ENCODE measurements at places on chromosomes 2 and 18.

DNA sequence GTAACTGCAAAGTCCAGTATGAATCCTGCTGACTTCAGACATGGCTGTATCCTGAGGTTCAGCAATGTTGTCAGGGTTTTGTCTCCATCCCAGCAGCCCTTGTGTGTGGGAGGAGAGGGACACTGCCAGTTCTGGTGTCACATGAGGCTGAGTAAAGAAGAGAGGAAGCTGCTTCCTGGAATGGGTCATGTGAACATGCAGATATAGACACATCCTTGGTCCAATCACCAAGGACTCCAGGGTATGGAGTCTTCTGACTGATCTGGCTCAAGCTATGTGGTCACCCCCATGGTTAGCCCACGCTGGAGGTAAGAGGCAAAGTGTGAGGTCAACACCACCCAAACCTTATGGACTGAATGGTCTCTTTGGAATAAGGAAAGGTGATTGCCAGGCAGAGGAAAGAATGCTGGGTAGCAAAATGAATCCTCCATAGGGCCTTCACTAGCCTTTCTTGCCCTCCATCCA lies 134.4 kb upstream of the SLC1A4 start:
- DNase-seq, result no peak

- no peak for DNase-seq
These were observed 385.1 kb upstream of the POU3F3 start for GRCh38 chr2:104468846-104469245.

DNA sequence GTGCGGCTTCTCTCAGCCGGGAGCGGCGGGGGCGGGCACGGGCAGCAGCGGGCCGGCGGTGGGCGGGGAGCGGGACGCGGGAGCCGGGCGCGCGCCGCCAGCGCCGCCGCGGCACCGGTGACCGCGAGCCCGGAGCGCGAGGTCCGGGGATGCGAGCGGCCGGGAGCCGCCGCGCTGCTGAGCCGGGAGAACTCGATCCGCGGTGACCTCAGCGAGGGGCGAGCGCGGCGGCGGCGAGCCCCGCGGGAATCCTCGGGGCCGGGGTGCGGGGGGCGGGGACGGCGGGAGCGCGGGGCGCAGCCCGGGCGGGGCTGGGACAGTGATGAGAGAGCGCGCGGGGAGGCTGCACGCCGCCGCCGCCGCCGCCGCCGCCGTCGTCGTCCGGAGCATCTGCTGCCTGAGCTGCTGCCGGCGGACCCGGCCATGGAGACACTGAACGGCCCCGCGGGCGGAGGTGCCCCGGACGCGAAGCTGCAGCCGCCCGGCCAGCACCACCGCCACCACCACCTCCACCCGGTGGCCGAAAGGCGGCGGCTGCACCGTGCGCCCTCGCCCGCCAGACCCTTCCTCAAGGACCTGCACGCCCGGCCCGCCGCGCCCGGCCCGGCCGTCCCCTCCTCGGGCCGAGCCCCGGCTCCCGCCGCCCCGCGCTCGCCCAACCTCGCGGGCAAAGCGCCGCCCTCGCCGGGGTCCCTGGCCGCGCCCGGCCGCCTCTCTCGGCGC lies at the start of gene MTCL1:
MTCL1 (plus strand) TSS at position 319 of the 723 bp plus-strand sequence; CDS start at position 424, 105 bp downstream.
- DNase-seq, result no peak

GRCh38 chr2:100248971-100249370 lies 73.3 kb downstream of the LONRF2 start:
- DNase-seq, result no peak

DNA sequence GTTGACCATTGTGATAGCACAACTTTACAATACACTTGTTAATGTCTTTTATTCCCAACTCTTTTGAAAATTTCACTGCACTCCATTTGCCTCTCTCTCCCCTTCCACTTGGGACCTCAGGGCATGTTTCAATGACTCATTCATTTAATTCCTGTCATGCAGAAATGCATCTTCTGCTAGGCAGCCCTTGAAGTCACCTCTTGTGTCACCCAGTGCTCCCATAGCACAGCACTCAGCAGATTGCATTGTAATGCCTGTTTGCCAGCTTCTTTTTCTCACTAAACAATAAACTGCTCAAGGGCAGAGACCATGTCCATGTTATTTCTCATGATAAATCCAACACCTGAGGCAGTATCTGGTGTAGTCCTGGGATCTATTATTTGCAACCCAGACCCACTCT lies 85.9 kb upstream of the ACSL3 start:
- DNase-seq, result no peak

DNA sequence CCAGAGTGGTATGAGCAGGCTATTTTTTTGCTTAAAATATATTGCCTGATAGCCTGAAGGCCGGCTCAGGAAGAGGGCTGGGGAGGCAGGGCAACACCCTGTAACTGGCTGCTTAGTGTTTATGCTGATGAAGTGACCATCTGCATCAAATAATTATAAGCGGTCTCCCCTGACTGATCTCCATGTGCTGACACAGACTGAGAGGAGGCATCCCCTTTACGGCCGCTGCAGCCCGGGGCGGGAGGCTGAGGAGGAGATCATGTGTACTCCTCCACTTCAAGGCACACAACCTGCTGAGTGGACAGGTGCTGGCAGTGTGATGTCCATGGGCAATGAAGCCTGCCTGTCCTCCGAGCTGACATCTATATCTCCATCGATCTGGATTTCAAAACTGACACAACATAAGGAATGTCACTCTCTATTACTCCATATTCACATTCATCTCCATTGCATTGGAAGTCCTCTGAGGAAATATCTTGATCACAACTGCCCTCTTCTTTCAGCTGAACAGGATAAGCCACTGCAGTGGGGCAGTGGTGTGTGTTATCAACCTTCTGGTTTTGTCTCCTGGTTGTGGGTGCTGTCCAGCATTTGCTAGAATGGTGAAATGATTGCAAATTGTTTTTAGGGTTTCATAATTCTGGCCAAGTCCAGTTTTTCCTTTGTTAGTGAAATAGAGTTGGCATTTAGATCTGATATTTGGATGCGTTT lies 143.5 kb downstream of the AQP4 start:
- no peak for DNase-seq
